Stimulated activated CD4-positive, alpha-beta T cell treated with anti-CD3 and anti-CD28 coated beads, Interleukin-15, amount 100 ng/mL, for 24 hours (primary cell): ENCODE measurements at places on chromosomes 5 and 9.

DNA sequence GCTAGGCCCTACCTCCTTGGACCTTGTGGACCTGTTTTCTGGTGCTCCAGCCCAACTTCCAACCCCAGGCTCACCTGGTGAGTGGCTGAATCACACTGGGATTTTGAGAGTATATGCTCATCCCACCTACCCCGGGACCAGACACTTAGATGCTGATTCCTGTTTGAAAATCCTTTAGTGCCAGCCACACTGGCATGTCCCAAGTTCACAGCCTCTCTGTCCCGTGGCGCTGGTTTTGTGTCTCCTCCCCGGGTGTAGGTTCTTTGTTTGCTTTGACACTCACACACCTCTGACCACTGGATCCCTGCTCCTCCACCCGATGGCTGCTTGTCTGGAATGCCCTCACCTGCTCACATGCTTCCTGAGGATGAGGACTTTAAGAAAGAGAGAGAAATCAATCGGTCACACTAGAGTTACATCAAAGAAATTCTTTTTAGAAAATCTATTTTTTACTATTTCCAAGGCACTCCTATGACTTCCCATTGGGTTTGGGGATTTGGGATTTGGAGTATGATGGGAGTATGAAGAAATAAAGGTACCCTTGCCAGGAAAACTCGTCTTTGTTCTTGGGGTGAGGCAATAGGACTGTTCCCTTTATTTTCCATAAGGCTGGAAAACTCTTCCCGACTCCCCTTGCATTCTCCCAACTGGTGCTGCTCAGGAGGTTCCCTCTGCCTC lies 7.3 kb upstream of the SLC25A48 start:
- no peak for DNase-seq

DNA sequence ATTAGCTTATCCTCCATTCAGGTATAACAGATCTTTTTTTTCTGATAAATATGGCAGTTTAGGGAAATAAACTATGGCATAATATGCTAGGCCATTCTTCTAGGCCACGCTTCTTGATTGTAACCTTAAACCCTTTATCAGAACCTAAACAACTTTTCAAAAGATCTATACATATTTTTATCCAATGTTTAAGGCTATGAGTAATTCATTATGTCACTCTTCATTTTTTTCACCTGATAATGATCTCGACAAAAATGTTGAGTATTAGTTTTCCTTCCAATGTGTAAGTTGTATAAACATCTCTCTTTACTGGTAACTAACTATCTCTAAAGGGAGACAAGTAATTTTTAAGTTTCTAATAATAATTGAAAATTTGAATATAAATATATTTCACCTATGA lies 2.4 kb upstream of the PCDHB4 start:
- DNase-seq: no peak

GRCh38 chr5:107395632-107396350 lies 274.9 kb downstream of the EFNA5 start:
- DNase-seq: no peak

DNA sequence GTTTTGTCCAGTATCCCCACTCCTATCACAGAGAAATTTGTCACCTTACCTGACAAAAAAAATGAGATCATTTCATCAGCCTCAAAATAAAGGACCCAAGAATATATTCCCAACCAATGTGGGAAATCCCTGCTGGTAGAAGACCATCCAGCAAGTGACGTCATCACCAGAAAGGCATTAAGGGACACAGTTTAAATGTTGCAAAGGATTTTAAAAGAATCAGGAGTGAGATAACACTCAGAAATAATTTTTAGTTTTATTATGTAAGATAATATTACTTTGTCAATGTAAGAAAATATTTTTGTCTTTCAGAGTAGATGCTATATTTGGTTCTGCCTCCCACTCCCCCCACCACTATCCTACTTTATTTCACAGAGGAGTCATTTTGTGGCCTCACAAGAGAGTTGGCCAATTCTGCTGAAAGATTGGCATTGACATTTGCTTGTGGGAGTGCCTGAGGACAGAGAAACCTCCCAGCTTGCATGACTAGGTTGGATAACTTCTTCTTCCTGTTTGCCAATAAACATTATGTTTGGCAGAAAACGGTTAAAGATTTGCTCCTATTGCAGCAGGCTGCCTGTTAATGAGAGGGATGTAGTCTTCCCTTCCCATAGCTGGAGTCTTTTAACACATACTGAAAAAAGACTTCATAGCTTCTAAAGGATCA lies 288.6 kb upstream of the DAB2 start:
- DNase-seq: no peak

DNA sequence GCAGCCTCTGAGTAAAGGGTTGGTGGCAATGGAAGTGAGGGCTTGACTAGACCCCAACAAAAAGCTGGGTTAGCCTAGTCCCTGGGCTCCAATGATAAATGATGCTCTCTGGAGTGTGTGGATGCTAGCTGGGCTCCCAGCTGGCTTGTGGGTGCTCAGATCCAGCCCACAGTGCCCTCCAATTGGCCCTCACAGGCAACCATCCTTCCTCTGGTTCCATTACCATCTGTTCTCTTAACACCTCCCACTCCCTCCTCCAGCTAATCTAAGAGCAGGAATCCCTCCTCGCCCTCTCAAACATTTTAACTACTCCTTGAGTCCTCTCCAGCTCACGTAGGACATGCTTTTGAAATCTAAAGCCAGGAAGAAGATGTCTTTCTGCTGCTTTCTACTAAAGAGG lies 25.2 kb upstream of the FRMD3 start:
- no peak for DNase-seq
